ENCODE measurements at places on chromosomes 4 and X.

DNA sequence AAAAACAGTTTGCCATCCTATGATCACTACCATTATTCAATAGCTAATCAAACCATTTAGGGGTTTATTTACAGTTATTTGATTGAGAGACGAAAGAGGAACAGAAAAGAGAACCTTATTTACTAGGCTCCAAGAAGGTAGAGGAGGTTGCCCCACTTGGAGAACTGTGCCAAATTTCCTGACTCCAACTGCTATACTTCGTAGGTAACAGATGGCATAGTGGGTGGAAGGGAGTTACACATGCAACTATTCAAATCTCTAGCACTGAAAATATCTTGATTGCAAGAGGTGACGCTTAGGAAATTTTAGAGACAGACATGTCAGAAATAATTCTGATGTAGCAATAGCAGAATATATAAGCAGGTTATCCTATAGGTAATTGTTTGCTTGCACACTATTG is 38.0 kb upstream of the TMPRSS11F start:
- no peak for DNase-seq

DNA sequence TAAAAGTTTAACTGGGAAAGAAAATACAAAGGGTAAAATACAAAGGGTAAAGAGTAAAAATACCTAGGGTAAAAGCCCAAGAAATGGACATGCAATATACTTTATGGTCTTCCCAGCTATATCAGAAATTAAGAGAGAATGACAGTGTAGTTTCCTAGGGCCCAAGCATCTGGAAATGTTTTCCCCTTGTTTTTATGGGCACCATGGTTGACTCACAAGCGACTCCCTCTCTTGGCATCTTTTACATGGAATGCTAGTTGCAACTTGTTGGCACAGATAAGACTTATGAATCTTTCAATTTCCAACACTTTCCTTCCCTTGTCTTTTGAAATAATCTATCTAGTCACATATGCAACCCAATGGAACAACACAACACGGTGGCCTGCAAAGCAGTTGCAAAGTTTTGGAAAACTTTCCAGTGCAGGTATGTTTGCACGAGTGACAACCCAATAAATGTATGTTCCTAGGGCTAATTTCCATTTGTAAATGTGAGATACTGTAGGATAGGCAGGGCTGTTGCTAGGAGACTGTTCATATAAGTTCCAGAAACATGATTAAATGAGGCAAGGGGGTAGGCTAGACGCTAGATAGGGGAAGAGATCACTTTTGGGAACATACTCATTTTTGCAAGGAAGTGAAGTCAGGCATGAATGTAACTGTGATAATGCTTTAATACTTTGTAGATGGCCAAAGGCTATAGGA is 36.4 kb upstream of the CWH43 start:
- no peak for DNase-seq

DNA sequence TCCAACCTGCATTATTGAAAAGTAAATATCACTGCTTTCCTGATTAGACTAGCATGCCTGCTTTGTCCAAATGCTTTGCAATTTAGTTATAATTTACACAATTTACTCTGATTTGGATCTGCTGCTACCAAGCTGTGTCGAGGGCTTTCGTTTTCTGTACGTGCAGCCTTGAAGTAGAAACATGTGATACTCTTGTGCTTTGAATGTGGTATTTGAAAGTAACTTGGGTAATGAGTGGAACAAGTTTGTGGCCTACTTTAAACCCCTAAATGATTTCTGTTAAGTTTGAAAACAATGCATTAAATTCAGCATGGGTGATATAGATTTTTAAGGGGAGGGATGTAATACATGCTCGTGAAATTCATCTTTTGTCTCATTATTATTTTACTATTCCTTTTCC is 240.7 kb downstream of the IQCM start:
- DNase-seq, result no peak

DNA sequence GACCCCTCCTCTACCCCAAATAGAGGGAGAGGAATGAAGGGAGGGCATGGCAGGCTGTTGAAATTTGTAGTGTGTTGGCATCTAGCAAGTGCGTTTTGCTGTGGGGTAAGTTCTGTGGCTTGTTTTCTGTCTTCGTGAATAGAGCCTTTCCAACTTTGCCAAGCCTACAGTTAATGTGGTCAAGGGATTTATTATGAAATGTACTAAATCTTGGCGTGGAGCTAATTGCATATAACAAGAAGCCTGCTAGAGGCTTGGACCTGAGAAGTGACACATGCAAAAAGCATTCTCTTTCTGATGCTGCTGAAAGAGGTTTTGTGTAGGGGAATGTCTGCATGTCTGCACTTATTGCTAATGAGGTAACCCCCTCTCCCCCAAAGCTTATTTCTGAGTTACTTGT is 132.2 kb downstream of the BMPR1B start:
- DNase-seq, result no peak

DNA sequence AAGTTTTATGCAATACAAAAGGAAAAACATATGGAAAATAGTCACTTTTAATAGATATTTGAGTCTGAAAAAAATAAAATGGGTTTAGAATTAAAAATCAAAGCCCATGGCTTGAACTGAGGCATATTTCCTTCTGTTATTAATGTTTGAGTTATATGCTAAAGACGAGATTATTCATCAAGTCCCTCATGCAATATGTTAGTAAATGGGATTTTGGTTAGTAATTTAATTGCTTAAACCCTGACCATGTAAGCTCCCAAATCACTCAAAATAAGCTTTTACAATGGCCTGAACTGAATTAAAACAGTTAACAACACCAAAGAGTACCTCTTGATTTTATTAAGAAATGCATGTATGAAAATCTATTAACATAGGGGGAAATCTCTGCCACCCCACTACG is 12.1 kb downstream of the UNC5C start:
- DNase-seq, result no peak

DNA sequence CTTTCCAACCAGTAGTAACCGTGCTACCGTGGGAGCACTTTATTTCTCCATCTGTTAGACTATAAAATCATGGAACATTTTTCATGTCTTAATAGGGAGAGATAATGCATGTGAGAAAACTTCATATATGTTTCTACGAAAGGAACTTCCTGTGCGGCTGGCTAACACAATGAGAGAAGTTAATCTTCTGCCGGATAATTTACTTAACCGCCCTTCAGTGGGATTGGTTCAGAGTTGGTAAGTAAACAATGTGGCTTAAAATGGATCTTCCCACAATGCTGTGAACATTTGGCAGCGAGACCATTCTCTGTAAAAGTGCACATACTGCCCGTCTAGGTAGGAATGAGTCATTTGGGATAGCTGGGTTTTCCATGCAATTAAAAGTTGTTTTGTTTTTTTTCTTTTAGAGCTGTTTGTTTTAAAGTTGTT is 29.6 kb downstream of the PDK3 start:
- DNase-seq, result no peak

- DNase-seq, result no peak
Measured at GRCh38 chr4:138595731-138596460, 353.7 kb upstream of the SLC7A11 start.

DNA sequence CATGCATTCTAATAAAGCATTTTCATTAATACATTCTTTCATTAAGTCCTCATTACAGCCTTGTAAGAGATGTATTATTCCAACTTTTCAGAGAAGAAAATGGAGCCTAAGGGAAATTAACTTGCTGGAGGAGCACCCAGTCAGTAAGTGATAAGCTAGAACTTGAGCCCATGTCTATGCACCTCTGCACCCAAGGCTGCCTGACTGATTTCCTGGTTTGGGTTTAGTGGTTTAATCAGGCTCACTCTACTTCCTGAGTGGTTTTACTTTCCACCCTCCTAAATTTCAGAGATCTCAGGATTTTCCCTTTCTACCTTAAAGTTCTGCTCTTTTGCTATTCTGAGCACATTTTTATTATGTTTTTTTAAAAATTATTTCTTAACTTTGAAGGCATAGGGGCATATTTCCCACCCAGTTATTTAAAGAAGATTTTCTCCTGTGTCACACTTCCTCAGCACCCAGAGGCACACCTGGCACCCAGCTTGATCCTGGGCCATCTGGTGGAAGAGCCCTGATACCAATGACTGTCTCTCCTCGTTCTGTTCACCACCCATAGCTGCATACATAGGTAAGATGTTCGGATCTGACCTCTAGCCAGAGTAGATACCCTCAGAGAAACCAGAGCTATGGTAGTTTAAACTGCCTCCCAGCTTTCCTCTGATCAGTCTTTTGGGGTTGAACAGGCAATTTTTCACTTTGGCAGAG is 10.4 kb downstream of the CORIN start:
- no peak for DNase-seq

DNA sequence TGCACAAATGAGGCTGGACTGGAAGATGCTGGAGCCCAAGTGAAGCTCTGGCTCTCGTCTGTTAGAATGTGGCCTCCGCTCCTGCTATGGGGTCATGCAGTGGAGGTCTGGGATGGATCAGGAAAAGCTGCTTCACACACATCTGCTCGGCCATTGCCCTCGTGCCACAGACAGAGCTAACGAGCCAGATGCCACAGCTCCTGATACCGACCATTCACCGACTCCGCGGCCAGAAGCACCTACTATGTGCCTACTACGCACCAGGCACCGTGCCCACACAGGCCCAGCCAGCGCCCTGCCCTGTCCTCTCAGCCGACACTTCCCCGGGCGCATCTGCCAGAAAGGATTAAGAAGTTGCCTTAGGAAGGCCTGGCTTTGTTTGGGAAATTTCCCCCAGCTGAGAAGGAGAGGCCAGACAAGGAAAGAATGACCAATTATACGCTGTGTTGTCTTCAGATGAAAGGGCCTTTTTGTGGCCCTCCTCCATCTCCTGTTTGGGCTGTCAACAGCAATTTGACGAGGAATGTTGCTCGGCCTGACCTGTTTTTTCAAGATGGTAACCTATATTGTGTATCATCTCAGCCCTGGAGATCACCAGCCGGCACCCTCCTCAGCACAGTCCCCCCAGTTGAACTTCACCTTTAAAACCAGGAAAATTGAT is 34.3 kb downstream of the HMX1 start:
- no peak for DNase-seq

- DNase-seq, result no peak
Measured at GRCh38 chr4:185144601-185145240, 1.7 kb downstream of the SLC25A4 start.

DNA sequence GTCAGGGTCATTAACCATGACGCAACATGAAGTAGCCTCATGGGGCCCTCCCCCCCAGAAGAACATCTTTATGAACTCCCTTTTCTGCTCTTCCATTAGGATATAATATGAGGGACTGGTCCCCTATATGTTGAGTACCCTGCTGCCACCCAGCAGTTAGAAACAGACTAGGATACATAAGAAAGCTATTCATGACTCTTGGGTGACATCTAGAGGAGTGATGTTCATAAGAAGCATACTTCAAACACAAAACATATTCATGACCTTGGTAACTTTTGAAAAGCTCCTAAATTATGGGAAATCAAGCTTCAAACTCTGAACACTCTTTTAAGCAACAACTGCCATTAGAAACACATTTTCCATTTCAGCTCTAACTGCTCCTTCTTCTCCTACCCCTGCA is 155.2 kb upstream of the SPIN4 start:
- DNase-seq, result no peak
